ENCODE measurements at places on chromosomes 12 and 14. TPM values are rescaled to one million over a fixed set of nuclear protein-coding genes. Genes with fewer than 3 reads are reported as not detected.

GRCh38 chr12:27953348-27953747, 19.2 kb downstream of the PTHLH start:
- no peaks in the 10 kb centered on the region for H3K4me1 ChIP-seq
- H3K27ac ChIP-seq: no peak overlapping the region
- no peak for DNase-seq
- H3K36me3 ChIP-seq: no peaks in the 10 kb centered on the region
- no peaks in the 10 kb centered on the region for H3K27me3 ChIP-seq
- H3K4me3 ChIP-seq: no peak overlapping the region

Gene LRRC23
- 5.3 TPM for polyA plus RNA-seq

DNA sequence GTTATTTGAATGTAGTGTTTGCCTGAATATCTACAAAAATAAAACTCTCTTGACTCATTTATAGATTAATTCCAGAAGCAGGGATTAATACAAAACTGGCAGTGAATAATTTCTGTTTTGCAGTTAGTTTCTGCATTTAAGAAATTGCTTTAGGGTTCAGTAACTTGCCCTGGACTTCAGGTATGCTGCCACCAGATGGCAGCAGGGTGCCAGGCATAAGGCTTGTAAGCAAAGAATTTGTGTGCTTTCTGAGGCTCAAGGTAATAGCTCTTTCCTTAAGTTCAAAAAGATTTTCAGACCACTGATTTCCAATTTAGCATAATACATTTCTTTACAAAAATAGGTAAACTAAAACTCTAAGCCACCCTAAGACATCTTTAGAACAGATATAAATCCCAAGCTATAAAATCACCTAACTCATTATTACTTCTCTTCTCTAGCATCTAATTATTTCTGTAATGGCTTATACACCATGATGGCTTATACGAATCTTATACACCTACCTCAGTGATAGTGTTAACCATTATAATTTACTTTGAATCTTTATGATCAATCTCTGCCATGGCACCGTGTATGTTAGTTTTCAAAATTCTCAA, 398.3 kb downstream of the APAF1 start:
- no peak overlapping the region for H3K27ac ChIP-seq
- H3K4me3 ChIP-seq: no peak overlapping the region
- peaks cover 3% of the 10 kb centered on the region for H3K27me3 ChIP-seq
- DNase-seq: peak; percentile 32

Gene ACSM4
- polyA plus RNA-seq: not detected

Gene NAP1L1
- polyA plus RNA-seq: 270 TPM

DNA sequence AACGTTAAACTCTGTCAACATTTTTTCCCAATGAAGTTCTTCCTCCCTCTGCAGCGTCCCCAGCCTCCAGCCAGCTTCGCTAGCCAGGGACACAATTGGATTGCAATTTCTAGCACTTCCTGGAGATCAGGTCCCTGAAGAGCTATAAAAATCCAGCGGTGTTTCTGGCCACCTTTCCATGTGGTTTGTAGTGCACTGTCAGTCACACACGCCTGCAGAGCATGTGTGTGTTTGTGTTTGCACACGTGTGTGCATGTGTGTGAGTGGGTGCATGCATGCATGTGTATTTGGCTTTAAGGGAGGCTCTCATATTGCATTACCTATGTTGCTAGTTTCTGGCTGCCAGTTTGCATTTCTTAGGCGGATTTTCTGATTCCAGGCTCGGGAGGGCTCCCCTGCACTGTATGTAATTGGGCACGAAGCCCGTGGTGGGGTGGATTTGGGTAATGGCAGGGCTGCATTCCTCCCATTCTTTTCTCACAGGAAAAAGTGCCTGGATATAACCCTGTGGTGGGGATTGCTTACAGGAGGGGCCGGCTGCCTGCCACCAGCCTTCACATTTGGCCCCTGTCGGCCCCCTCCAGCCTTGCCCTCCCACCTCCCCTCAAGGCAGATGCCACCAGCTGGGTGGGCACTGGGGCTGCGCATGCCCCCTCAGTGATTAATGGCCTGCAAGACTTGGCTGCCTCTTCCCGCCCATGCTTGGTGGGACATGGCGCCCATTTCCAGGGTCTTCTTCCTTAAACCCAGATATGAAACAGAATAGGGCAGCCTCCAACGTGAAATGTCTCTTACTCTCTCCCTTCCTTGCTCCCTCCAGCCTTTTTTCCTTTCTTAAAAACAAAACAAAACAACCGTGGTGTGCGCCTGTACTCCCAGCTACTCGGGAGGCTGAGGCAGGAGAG, 74.0 kb downstream of the TSPAN9 start:
- no peaks in the 10 kb centered on the region for H3K4me1 ChIP-seq
- no peak overlapping the region for H3K4me3 ChIP-seq
- no peak for DNase-seq
- H3K27me3 ChIP-seq: no peaks in the 10 kb centered on the region
- no peaks in the 10 kb centered on the region for H3K36me3 ChIP-seq
- H3K27ac ChIP-seq: no peak overlapping the region

Gene AVPR1A
- not detected for polyA plus RNA-seq

Gene ARID2
- polyA plus RNA-seq: 8.1 TPM

DNA sequence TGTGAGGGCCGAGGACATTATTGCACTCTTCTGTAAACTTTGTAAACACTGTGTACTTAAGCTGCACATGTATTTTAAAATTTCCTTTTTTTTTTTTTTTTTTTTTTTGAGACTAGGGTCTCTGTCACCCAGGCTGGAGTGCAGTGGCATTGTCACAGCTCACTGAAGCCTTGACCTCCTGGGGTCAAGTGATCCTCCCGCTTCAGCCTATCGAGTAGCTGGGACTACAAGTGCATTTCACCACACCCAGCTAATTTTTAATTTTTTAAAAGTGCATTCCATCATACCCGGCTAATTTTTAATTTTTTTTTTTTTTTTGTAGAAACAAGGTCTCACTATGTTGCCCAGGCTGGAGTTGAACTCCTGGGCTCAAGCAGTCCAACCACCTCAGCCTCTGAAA, 42.4 kb downstream of the RASSF8 start:
- no peaks in the 10 kb centered on the region for H3K36me3 ChIP-seq
- no peak for DNase-seq
- H3K27me3 ChIP-seq: no peaks in the 10 kb centered on the region

DNA sequence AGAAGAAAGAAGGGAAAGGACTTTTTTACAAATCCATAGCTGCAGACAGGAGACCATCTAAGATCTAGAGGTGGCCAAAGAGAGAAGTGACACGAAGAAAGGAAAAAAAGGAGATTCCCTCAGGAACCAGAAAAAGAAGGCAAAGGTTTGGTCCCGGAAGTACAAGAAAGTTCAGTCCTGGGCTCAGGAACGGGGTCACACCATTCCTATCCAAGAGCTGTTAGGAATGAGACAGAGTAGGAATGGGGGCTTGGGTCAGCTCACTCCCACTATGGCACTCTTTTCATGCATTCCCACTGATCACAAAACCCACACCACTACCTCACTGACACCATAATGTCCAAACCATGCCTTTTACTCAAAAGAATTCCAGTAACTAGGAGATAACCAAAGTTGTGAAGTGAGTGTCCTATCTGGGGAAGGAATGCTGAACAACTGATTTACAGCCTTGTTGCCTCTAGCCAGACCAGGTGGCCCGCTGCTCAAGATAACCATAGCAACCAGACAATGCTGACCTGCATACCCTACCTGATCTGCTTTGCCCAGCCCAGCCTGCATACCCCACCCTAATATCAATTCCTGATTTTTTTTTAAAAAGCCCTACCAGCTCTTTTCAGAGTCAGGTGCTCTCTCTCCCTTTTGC, 8.4 kb downstream of the PPP2R3C start:
- peaks cover 62% of the 10 kb centered on the region for H3K36me3 ChIP-seq
- H3K27ac ChIP-seq: no peak overlapping the region
- H3K4me3 ChIP-seq: no peak overlapping the region
- no peaks in the 10 kb centered on the region for H3K4me1 ChIP-seq

GRCh38 chr12:124286414-124286813, 8.5 kb upstream of the RFLNA start:
- no peak overlapping the region for H3K4me3 ChIP-seq
- no peak for DNase-seq
- no peaks in the 10 kb centered on the region for H3K36me3 ChIP-seq
- H3K4me1 ChIP-seq: no peaks in the 10 kb centered on the region

GRCh38 chr14:39310051-39310450, 76.3 kb downstream of the MIA2 start:
- no peaks in the 10 kb centered on the region for H3K27me3 ChIP-seq
- no peak overlapping the region for H3K4me3 ChIP-seq
- H3K36me3 ChIP-seq: peaks cover 7% of the 10 kb centered on the region

Gene CAPZA3
- polyA plus RNA-seq: not detected

Gene RNASE3
- polyA plus RNA-seq: not detected

Gene FAM216A
- 19.7 TPM for polyA plus RNA-seq

Gene MUCL1
- polyA plus RNA-seq: not detected

Gene NUAK1
- not detected for polyA plus RNA-seq

- no peak for DNase-seq
- H3K4me1 ChIP-seq: peaks cover under 1% of the 10 kb centered on the region
- no peak overlapping the region for H3K27ac ChIP-seq
- no peaks in the 10 kb centered on the region for H3K36me3 ChIP-seq
- no peak overlapping the region for H3K4me3 ChIP-seq
Measured at GRCh38 chr14:58401587-58401986, 5.9 kb downstream of the TOMM20L start.

- H3K36me3 ChIP-seq: no peaks in the 10 kb centered on the region
- peaks cover 5% of the 10 kb centered on the region for H3K27me3 ChIP-seq
- DNase-seq: no peak
Measured at GRCh38 chr12:52534482-52534881, 14.3 kb upstream of the KRT5 start.

Gene ASCL1
- not detected for polyA plus RNA-seq

GRCh38 chr14:77037215-77037937, 8.9 kb upstream of the IRF2BPL start:
- no peaks in the 10 kb centered on the region for H3K36me3 ChIP-seq
- H3K4me3 ChIP-seq: no peak overlapping the region
- no peak overlapping the region for H3K27ac ChIP-seq
- DNase-seq: no peak

DNA sequence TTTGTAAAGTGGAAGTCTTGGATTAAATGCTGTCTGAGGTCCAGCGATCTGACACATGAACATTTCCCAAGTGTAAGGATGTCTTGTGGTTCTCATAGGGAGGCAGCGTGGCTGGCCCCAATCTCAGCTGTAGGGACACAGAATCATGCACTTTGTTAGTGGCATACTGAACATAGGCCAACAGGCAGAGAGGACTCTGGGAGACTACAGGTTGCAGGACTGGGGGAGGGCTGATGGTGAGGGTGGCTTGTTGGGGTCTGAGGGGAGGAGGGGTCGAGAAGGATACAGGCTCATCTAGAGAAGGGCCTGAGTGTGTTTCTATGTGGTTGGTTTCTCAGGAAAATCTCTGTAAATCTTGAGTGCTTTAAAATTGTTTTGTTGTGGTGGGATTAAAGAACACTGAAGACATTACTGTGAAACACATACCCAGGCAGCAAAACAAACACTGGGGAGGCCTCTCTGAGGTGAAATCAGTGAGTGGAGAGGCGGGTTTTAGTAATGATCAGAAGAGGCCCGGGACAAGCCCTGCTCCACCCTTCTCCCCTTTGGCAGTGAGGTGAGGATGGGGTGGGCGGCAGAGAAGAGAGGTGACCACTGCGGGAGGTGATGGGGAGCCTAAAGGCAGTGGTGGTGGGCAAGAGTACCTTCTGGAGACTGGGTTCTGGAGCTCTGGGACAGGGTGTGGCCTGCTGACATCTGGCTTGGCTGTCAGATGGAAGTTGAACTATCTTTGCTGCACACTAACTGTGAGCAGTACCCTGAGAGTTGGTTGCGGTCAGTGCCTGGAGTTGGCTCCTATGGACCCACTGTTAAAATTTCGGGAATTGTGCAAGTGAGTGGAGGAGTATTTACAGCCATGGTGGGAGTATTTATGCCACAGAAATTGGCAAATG, 3.3 kb downstream of the NYNRIN start:
- H3K27ac ChIP-seq: no peak overlapping the region
- no peak for DNase-seq
- H3K36me3 ChIP-seq: no peaks in the 10 kb centered on the region
- H3K4me1 ChIP-seq: peaks cover 12% of the 10 kb centered on the region

GRCh38 chr14:66629499-66629898, 121.6 kb downstream of the GPHN start:
- H3K36me3 ChIP-seq: no peaks in the 10 kb centered on the region
- no peaks in the 10 kb centered on the region for H3K4me1 ChIP-seq
- H3K27ac ChIP-seq: no peak overlapping the region
- no peaks in the 10 kb centered on the region for H3K27me3 ChIP-seq
- no peak overlapping the region for H3K4me3 ChIP-seq

Gene ATL1
- polyA plus RNA-seq: 2.9 TPM

DNA sequence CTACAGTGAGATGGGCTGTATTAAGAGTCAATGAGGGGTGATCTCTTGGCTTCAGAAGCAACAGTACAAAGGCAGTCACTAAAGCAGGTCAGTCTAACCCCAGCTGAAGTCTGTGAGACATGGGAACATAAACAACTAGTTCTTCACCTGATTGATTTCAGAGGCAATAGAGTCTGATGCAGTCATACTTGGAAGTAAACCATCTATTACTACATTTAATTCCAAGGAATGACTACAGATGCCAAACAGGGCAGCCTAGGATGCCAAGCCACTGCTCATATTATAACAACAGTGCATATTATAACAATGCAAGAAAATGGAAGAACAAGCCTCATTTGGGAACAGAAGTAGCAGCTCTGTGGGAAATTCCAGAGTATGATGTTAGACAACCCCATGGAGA, 35.8 kb downstream of the GRIN2B start:
- no peak for DNase-seq
- H3K4me3 ChIP-seq: no peak overlapping the region
- no peaks in the 10 kb centered on the region for H3K4me1 ChIP-seq

DNA sequence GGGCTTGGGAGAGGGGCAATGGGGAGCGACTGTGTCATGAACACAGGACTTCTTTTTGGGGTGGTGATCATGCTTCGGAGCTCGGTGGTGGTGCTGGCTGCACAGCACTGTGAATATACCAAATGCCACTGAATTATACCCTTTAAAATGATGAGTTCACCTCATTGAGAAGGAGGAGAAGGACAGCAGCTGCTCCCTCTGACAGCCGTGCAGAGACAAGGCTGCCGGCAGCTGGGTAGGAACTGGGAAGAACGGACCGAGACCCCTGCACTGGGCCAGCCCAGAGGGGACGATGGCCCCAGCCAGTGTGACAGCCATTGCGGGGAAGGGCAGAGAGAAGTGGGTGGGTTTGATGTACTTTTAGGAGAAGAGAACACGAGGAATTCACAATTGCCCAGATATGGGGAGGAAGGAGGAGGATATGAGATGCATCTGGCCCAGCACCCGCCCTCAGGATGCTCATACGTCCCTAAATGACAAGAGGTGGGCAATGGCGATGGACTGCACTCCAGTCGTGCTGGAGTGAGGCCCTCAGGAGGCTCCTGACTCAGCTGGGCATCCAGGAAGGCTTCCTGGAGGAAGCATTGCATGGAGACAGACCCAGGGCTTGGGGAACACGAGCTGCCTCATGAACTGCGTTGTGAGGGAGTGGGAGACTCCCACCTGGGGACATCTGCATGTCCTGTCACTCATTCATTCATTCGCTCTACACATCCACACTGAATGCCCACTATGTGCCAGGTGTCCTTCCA, 64.3 kb upstream of the C14orf180 start:
- H3K36me3 ChIP-seq: no peaks in the 10 kb centered on the region
- no peak for DNase-seq
- no peaks in the 10 kb centered on the region for H3K27me3 ChIP-seq

Gene FOXM1
- polyA plus RNA-seq: 0.67 TPM

- no peak overlapping the region for H3K27ac ChIP-seq
- H3K4me3 ChIP-seq: no peak overlapping the region
- H3K36me3 ChIP-seq: no peaks in the 10 kb centered on the region
- H3K27me3 ChIP-seq: no peaks in the 10 kb centered on the region
- peaks cover 63% of the 10 kb centered on the region for H3K4me1 ChIP-seq
Measured at GRCh38 chr12:108117163-108117849, 11.8 kb upstream of the WSCD2 start.

Data from B cell (primary cell).